ENCODE measurements at places on chromosomes 6 and 20. TPM values are rescaled to one million over a fixed set of nuclear protein-coding genes. Genes with fewer than 3 reads are reported as not detected.

Gene NUP153
- total RNA-seq, result 53.0 TPM

DNA sequence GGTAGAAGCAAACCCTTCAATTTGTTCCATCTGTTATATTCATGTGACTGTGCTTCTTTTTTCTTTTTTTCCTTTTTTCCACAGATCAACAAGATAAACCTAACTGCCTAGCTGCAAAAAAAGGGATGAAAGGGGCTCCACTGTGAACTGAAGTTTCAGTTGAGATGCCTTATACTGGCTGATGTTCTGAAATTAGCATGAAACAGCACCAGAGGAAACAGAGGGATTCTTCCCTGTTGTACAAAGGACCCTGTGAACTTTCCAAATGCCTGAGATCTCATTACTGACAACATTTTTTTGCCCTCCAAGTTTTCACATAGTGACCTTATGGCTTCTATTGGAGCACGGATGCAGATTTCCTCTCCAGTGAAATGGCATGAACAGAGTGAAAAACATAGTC, 302.7 kb upstream of the TFAP2D start:
- DNase-seq, result no peak

Gene C6orf163
- total RNA-seq, result 3.1 TPM

Gene CYP21A2
- not detected for total RNA-seq

DNA sequence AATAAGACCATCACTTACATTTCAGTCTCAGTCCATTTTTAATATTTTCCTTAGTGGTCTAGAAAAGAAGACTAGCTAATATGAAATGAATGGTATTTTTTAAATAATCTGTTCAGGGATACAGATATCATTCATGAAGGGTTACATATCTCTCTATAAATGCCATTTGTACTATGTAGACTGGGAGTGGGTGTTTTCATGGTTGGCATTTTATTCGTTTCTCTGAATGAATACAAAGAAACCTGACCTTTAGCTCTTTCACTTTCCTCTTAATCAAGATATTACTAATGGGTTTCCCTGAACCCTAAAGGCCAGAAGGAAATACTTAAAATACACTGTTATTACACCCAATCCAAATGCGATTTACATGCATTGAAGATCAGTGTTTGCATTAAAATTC, 788.9 kb downstream of the TBC1D32 start:
- no peak for DNase-seq

DNA sequence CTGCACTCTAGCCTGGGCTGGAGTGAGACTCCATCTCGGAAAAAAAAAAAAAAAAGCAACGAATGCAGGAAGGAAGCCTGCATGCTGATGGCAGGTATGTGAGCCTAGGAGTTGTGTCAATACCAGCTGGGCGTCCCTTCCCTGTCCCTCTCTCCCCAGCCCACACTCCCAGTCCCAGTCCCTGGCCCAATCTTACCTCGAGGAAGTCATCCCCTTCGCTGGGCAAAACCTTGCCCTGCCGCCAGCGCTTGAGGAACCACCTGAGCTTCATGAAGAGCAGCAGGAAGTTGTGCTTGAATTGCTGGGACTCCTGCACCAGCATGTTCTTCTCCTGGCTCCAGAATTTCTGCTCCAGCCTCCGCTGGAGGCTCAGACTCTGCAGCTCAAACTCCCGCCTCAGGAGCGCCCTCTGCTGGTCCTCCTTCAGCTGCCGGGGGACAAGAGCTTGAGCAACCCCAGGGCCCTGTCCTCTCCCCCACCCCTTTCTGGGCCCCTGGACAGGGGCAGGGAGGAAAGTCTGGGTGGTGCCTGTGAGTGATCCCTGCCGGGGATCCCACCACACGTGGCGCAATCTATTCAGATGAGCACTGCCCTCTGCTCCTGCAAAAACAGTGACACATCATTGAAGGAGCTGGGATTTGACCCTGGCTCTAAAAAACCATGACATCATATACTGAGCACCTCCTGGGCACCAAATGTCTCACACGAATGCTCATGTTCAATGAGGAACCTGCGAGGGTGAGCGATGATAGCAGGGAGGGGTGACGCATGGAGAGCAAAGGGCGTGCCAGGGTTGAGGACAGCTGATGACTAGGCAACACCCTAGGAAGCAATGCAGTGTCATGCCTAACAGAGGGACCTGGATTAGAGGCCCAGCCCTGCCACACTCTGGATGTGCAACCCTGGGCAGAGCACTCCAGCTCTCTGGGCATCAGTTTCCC, 35.0 kb upstream of the DSN1 start:
- DNase-seq, result peak; percentile 87

GRCh38 chr6:110511401-110511800, 35.0 kb upstream of the SLC22A16 start:
- no peak for DNase-seq

GRCh38 chr20:37309936-37310590, 20.6 kb downstream of the MANBAL start:
- no peak for DNase-seq

- no peak for DNase-seq
Observed at GRCh38 chr6:89027756-89028155, 52.8 kb upstream of the PNRC1 start.

Measured in Karpas-422 (cell line).